ENCODE measurements at places on chromosomes 4 and X.

DNA sequence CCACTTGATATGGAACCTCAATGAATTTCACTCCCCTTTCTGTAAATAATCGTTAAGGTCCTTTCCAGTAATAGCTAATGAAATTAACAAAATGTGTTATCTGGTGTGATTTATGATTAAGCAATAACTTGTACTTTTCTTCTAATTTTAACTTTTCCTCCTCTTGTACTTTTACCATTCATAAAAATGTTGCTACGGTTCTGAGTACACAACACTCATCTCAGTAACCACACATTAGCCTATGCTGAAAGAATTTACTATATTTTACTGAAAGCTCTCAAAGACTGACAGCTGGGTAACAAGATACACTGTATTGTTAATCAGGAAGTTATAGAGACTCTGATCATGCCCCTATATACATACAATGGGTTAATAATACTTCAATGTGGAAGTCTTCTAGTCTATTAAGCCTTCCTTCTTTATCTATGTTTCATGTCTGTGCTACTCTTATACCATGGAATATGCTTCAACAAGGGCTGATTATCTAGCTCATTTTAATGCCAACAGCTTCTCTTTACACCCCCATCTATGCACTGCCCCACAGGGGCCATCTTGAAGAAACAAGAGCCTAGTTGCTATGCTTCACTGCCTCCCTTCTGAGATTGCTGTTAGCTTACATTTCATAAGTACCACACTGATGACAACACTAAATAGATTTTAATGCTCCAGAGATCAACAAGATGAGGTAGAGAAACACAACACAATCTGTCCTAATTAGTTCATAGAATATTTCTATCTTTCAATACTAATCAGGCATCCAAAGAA lies 39.1 kb downstream of the LAMP2 start:
- DNase-seq = no peak

DNA sequence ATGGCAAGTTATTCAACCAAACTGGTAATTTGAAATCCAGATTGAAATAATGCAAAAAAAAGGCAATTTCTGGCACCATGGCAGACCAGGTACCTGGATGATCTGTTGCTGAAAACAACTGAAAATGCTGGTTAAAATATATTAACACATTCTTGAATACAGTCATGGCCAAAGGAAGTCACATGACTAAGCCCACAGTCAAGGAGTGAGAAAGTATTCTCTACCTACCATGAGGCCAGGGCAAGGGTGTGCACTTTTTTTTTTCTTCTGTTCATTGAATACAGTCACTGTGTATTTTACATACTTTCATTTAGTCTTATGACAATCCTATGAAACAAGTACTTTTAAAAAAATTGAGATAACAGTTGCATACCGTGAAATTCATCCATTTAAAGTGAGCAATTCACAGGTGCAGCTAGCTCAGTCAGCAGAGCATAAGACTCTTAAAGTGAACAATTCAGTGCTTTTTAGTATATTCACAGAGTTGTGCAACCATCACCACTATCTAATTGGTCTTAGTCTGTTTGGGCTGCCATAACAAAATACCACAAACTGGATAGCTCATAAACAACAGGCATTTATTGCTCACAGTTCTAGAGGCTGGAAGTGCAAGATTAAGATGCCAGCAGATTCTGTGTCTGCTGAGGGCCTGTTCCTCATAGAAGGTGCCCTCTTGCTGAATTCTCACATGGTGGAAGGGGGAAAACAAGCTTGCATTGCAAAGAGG lies 4.8 kb upstream of the MPP1 start:
- DNase-seq = no peak

DNA sequence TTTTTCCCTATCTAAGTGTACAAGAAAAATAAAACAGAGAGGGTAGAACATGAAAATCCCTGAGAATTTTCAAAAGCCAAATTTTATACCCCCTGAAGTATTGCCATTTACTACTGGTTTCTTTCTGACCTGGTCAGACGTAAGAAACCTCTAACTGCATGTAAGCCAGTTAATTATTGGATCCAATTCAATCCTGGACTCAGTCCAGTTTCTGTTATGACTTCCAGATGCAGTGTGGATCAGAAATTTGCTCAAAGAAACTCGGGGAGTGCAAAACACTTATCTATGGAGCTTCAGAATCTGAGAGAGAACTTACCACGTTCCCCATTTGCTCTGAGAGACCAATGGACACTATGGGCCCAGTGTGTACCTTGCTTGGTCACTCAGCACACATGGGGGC lies 383.5 kb downstream of the KLHL4 start:
- DNase-seq = no peak

GRCh38 chrX:9301836-9302235 lies 163.0 kb upstream of the TBL1X start:
- no peak for DNase-seq

- DNase-seq = no peak
Measured at GRCh38 chr4:66929748-66930147, 615.6 kb downstream of the CENPC start.

DNA sequence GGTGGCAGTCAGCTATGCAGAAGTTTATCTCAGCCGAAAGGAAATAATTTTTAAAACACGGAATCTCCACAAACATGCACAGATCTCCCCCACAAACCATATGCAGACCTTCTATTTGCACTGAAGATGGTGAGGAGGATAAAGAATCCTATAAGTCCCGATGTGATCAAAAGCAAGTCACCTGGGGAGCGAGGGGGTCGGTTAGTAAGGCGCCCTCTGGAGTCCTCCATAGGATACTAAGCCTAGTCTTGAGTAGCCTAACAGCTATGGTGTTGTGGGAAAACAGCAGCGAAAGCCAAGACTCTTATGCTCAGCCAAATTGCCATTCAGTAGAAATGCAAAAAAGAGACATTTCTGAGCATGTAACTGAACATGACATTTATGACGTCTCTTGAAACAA lies 210.9 kb downstream of the FRMPD4 start:
- no peak for DNase-seq

- no peak for DNase-seq
Measured at GRCh38 chr4:85939595-85939994, 420.3 kb downstream of the MAPK10 start.

DNA sequence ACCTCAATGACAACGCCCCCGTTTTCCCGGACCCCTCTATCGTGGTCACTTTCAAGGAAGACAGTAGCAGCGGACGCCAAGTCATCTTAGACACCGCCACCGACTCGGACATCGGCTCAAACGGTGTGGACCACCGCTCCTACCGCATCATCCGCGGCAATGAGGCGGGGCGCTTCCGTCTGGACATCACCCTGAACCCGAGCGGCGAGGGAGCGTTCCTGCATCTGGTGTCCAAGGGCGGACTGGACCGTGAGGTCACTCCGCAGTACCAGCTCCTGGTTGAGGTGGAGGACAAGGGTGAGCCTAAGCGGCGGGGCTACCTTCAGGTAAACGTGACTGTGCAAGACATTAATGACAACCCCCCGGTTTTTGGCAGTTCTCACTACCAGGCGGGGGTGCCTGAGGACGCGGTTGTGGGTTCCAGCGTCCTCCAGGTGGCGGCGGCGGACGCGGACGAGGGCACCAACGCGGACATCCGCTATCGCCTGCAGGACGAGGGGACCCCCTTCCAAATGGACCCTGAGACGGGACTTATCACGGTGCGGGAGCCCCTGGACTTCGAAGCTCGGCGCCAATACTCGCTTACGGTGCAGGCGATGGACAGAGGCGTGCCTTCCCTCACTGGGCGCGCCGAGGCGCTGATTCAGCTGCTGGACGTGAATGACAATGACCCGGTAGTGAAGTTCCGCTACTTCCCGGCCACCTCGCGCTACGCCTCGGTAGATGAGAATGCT lies 2.2 kb downstream of the FAT4 start:
- DNase-seq = no peak

GRCh38 chr4:41125558-41126311 lies 88.6 kb downstream of the APBB2 start:
- DNase-seq = no peak

DNA sequence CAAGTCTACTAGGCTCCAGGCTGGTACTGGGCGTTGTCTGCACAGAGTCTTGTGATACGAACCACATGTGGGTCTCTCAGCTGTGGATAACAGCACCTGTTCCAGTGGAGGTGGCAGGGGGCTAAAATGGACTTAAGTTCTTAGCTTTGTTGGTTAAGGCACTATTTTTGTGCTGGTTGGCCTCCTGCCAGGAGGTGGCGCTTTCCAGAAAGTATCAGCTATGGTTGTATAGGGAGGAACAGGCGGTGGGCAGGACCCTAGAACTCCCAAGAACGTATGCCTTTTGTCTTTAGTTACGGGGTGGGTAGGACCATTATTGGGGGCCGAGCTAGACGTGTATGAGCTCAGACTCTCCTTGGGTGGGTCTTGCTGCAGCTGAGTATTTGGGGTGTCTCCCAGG lies 1138.4 kb downstream of the PCDH19 start:
- DNase-seq = no peak

- DNase-seq = no peak
Measured at GRCh38 chrX:14920196-14920595, 47.0 kb downstream of the MOSPD2 start.

GRCh38 chrX:142998447-142999198 lies 27.1 kb upstream of the SPANXN4 start:
- no peak for DNase-seq
